Epithelial cell of proximal tubule (primary cell): ENCODE measurements at places on chromosomes 3 and 15. TPM values are rescaled to one million over a fixed set of nuclear protein-coding genes. Genes with fewer than 3 reads are reported as not detected.

DNA sequence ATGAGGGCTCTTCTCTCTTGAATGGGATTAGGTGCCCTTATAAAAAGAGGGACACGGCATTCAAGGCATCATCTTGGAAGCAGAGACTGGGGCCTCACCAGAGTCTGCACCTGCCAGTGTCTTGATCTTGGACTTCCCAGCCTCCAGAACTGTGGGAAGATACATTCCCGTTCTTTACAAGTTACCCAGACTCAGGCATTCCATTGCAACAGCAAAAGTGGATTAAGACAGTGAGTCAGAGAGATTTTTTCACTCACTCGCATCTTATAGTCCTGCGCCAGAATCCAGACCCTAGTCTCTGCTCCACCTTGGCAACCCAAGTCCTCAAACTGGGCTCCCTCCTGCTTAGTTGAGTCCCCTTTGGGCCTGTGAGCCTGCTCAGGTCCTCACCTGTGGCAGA, 2.7 kb downstream of the LCTL start:
- no peak for DNase-seq

- DNase-seq: no peak
Observed at GRCh38 chr3:44909063-44909462, 34.7 kb downstream of the TGM4 start.

DNA sequence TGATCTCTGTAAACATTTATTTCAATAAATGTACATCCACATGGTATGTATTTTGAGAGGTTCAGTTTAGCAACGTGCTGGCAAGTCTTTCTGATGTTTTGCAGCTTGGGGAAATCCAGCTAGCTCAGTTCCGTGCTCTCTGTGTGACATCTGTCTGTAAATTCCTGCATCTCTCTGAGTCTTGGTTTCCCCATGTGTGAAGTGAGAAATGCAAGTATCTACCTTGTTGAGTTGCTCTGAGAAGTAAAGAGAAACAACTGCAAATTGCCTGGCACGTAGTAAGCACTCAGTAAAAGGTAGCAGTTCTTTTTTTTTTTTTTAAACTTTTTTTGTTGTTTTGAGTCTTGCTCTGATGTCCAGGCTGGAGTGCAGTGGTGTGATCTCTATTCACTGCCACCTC, 30.2 kb upstream of the MORF4L1 start:
- DNase-seq: no peak

DNA sequence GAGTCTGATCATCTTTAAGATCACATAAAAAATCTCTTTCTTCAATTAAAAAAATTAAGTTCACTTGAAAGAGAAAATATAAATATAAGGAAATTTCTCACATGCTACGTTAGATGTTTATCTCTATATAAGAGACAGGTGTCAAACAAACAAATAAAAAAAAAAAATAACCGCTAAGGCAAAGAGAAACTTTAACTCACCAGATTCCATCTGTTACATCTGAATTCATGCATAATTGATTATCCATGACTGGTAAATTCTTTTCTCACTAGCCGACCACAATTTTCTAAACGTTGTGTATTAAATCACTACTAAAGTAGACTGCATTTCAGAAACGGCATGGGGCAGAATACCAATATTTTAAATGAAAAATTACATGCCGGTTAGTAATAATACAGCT, 9.6 kb upstream of the SATB1 start:
- no peak for DNase-seq

- no peak for DNase-seq
Observed at GRCh38 chr3:100160521-100160920, 46.2 kb upstream of the FILIP1L start.

DNA sequence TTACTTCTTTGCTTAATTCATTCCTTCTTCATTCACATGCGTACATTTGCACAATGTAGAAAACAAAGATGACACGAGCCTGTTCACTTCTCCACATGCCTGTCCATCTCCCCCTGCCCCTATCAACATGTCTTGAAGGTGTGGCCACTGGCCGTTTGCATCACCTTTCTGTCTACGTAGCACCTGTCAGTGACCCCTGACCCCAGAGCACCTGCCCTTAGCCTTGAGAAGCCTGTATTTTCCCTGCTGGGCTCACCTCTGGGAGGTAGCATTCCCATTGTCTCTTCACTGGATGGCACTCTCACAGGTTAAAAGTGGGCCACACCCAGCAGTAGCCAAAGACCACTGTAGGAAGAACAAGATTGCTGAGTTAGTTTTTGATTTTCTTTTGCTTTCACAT, 234.1 kb downstream of the THSD4 start:
- DNase-seq: no peak

GRCh38 chr3:122002611-122003010, 19.4 kb downstream of the ILDR1 start:
- DNase-seq: no peak

- no peak for DNase-seq
Observed at GRCh38 chr15:63763476-63764123, 70.1 kb downstream of the HERC1 start.

GRCh38 chr3:183460081-183461055, 31.9 kb upstream of the MCF2L2 start:
- no peak for DNase-seq

SLC12A8 gene
- total RNA-seq: 16.5 and 17.9 TPM in 2 replicates

ADAMTS9 gene
- total RNA-seq: 16.9 and 92.7 TPM in 2 replicates

FBXL2 gene
- total RNA-seq: 10.8 and 13.4 TPM in 2 replicates

CIAO2A gene
- total RNA-seq: 92.3 and 101 TPM in 2 replicates
